RPMI8226 (cell line): ENCODE measurements at places on chromosomes 4 and X.

GRCh38 chr4:186684220-186684619 lies 39.4 kb downstream of the FAT1 start:
- no peak for DNase-seq

GRCh38 chr4:186886759-186887158 lies 163.1 kb upstream of the FAT1 start:
- no peak for DNase-seq

- DNase-seq, result no peak
Observed at GRCh38 chr4:146179784-146180370, 4.4 kb downstream of the LSM6 start.

DNA sequence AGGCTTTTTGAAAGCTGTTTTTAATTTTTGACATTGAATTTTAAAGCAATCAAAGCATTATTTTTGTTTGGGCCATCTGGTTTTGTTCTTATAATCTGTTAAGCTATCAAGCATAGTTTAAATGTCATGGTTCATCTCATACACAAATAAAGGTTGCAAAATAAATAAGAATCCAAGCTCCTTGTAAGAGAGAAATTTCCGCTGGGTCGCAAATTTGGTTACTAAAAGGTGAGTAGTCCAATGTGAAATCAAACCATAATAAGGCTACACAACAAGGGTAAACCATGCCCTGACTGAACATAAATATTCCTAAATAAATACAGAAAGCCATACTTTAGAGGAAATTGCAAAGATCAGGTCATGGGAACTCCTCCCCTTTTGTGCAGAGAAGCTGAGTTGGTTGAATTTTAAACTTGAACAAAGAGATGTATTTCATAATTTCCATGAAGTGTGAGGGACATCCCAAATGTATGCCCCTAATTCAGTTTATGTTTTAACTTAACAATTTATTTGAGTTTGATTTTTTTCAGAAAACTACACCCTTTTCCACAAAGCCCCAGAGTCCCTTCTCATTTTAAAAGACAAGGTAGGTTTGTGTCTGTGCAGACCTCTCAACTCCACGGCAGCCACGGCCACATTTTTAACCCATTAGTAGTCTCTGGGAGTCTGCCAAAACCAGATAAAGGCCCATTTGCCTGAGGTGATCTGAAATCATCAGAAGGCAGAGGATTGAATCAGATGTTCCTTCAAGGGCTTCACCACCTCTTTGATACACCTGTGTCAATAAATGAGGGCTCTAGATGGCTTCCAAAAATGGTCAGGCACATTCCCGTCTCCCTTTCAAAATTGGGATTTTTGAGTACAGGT lies 85.2 kb downstream of the PLAC1 start:
- no peak for DNase-seq

DNA sequence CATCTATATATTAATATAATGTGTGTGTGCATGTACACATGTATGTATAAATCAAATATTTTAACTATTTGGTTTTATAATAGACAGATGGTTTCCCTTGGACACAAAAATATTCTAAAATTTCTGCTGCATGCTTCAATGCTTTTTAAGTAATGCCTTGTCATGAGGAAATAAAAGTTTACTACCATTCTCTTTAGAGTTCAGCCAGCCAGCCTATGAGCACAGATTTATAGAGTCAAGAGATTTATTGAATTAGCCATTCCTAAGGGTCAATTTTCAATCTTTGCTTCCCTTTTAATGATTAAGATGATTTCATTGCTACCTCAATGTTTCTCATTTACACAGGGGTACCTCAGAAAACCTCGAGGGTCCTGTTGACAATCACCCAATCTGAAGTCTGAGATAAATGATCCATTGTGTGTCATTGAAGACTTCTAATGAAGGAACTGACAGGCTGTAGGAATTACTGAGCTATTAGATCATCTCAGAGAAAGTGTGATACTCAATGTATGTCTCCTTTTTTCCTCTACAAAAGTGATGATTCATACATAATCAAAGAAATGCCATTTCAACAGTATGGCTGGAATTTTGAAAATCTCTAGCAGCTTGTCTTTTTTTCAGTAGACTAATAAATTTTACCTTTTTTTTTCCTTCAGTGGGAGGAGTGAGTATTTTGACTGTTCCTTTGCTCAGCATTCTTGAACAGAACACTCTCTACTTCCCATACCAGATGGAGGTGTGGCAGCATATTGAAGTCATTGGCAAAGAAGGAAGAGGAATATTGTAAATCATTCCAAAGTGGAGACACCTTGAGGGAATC lies 222.6 kb upstream of the PCDH18 start:
- DNase-seq, result no peak

DNA sequence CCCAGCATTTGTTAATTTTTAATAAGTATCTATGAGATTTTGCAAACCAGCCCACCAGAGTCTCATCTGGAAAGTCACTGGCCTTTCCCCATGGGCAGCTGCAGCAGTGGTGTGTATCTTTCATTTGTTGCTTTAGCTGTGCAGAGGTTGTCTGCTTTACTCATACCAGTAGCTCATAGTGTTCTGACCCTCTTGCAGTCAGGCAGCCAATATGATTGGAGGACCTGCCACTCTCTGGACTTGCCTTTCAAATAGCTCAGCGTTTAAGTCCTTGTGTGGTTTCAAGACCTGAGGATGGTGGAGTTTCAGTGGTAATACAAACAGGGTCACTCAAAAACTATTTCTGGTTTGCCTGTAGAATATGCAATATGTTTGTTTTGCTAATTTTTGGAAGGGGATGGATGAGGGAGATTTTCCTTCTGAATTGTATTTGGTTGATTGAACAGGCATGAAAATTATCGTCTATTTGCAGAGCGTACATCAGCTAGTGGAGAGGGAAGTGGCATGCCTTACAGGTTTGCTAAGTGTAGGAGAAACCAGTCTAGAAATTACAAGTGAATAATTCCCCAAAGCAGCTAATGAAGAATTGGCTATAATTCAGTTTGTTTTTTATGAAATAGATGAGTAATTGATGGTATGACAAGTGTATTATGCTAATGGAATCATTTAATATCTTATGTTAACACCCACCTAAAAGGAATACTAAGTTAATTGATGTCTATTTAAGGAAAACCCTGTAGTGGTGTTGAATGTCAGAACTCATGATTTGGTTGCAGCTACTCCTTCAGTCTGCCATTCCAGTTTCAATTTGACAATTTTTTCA lies 8.9 kb downstream of the POLA1 start:
- no peak for DNase-seq

- no peak for DNase-seq
Observed at GRCh38 chr4:79357365-79357764, 31.5 kb upstream of the NAA11 start.

- no peak for DNase-seq
Observed at GRCh38 chr4:7052923-7053715, 9.9 kb downstream of the TADA2B start.

- no peak for DNase-seq
Observed at GRCh38 chrX:48971249-48972219, at the start of gene KCND1. Gene KCND1, minus strand, starts transcription at chrX:48971844. Its CDS starts 1,573 bp downstream, at chrX:48970271.

DNA sequence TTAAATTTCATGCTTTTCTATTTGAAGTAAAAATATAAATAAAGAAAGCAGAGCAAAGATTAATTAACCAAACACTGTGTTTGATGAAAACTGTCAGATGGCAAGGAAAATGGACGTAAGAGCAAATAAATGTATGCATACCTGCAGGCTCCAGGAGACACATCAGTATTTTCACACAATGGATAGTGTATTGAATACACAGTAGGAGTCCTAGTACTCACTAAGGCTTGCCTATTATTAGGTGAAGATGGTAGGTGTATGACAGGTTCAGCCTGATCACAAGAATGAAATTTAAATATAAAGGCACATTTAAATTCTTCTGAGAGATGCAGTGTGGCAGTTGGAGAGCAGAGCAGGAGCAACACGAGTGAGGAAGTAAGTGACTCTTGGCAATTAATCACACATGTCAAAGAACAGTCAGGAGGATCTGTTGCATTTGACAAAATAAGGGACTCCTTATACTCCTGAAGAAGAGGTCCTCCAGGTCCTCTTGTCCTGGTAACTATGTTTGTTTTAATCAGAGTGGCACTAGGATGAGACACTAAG lies 106.0 kb upstream of the NDST4 start:
- no peak for DNase-seq

GRCh38 chrX:49269767-49270248 lies at the start of gene PPP1R3F:
Gene PPP1R3F, plus strand, starts transcription at chrX:49269793. Its CDS starts 77 bp downstream, at chrX:49269870.
- no peak for DNase-seq

- no peak for DNase-seq
Observed at GRCh38 chr4:167435786-167436185, 201.5 kb upstream of the SPOCK3 start.

DNA sequence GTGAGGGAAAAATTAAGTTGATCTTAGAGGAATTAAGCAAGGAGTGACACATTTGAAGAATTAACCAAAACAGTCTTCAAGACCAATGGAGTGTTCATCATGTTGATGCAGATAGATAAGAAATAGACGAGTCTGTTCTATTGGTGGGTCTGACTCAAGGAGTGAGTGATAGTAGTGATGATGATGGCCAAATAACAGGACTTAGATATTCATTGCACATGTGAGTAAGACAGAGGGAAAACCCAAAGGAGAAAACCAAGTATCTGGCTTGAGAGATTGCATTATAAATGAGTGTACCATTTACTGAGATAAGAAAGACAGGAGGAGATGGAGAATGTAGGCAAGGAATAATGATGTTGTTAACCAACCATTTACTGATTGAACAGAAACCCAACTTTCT lies 321.3 kb downstream of the ADGRL3 start:
- no peak for DNase-seq

DNA sequence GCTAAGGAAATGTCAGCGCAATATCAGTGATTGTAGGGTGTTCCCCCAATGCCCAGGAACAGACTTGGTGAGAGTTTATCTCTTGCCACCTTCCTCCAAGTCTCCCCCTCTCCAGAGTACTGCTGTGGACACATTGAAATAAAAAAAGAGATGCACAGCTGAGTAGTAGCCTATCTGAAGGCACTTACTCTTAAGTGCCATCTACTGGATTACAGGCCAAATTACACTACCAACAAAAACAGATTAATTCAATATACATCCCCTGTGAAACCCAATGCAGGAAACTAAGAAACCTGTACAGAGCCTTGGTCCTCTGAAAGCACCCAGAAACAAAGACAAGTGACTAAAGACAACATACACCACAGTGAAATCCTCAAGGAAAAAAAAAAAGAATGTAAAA lies 460.3 kb downstream of the ZIC3 start:
- DNase-seq, result no peak

GRCh38 chr4:10007793-10008608 lies 13.3 kb downstream of the SLC2A9 start:
- DNase-seq, result no peak

GRCh38 chr4:132180020-132180427 lies 969.1 kb upstream of the PCDH10 start:
- no peak for DNase-seq

GRCh38 chr4:165872461-165873297 lies at the start of gene TLL1:
Gene TLL1, plus strand, starts transcription at chr4:165873237. Its CDS starts 668 bp downstream, at chr4:165873905.
- DNase-seq, result no peak

DNA sequence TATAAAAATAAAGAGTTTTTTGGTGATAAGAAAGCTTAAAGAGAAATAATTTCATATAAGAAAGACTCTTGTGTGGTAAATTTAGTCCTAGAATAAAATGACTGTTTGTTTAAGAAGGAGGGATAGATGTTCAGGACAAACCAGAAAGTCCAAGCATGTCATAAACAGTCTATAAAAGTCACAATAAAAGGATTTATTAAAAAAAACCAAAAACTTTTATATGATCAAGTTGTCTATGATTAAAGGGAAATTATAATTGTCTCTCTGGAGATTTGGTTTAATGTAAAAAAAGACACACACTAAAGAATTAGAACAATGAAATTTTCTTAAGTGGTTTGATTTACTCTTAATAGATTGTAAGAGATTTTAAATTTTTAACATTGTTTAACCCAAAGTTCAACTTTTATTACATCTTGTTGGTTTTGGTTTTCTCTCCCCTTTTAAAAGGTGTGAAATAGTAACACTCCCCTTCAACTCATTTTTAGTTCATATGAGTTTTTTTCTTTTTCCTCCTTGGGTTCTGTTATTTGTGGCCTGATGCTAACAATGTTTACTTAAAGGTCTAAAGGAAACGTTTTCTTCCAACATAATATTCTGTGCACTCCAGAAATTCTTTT lies 89.7 kb downstream of the PDHA2 start:
- DNase-seq, result no peak

GRCh38 chr4:81639248-81639647 lies 167.5 kb upstream of the RASGEF1B start:
- no peak for DNase-seq

- no peak for DNase-seq
Observed at GRCh38 chrX:153635388-153635787, 11.6 kb upstream of the DUSP9 start.

- DNase-seq, result no peak
Observed at GRCh38 chrX:115712484-115712883, 151.5 kb downstream of the PLS3 start.

DNA sequence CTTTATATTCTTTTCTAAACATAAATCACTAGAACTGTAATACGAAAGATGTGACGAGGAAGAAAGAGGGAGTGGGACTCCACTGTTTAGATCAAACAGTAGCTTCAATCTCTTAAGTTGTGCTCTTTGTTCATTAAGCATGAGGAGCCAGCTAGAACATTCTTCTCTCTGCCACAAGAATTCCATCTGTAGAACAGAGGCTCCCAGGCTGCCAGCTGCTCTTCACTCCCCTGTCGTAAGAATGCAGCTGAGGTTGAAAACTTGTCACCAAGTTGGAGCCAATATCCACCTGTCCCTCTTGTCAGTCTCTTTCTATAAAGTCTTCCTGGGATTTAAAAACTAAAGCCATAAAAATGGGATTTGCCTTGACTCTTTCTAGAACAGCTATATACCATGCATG lies 65.0 kb upstream of the SEC24B start:
- no peak for DNase-seq

DNA sequence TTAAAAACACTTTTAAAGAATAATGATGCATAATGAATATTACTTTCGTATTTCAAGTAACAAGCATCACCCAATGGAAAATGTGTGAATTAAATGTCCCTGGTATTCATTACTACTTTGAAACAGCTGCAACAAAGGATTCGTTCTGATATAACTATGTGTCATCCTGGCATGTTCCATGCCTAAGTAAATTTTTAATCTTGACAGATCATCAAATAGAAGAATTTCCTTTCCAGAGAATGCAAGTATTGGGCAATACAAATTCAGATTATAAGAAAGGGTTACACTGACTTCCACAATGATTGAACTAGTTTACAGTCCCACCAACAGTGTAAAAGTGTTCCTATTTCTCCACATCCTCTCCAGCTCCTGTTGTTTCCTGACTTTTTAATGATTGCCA lies 105.3 kb downstream of the SPCS3 start:
- DNase-seq, result no peak

GRCh38 chr4:19146038-19146437 lies 1105.7 kb upstream of the SLIT2 start:
- no peak for DNase-seq

DNA sequence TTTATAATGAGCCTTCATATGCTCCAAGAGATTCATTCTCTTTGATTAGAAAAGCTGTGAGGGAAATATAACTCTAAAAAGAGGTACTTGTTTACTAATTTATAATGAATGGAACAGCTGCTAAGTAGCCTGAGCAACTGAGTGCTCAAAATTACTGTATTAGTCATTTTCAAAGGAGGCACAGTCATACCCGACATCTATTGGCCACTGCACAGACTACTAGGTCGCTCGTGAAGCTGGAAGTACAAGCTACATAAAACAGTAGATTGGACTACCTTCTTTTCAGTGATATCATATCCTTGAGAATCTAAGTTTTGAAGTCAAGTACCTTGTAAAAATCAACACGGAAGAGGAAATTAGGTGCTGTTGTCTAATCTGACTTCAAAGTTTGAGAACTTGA lies 52.0 kb upstream of the GLRB start:
- DNase-seq, result no peak

GRCh38 chr4:135032670-135033069 lies 831.1 kb upstream of the PABPC4L start:
- DNase-seq, result no peak

- no peak for DNase-seq
Observed at GRCh38 chrX:24357106-24357505, 3.3 kb upstream of the SUPT20HL1 start.
